ENCODE measurements at places on chromosomes 6 and 20.
A peak's percentile ranks its signal among the peaks of the same experiment; 100 is the strongest.

GRCh38 chr6:2034256-2034655 lies 211.1 kb downstream of the GMDS start:
- no peak for DNase-seq

DNA sequence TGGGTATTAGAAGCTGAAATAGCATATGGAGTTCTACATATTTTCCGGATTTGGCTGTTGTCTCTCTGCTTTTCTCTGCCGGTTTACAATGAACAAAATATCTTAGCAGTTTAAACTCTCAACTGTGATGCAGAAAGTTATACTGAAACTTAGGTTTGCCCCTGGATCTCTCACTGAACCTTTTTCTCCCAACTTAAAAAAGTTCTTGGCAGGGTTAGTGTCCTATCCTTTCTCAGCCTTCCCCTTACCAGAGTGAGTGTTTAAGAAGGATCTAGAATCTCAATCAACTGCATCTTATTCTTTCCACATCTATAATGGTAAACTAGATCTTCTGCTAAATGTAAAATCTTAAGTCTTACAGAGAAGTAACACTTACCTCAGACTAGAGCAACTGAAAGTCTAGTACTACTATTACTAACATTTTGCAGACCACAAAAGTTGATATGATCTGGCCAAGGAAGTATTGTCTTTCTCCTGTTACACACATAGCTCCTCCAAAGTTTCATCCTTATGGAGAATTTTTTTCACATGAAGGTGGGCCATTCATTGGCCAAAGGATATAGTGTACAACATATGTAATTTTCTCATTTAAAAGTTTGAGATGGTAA lies 392.3 kb upstream of the RUNX2 start:
- no peak for DNase-seq

DNA sequence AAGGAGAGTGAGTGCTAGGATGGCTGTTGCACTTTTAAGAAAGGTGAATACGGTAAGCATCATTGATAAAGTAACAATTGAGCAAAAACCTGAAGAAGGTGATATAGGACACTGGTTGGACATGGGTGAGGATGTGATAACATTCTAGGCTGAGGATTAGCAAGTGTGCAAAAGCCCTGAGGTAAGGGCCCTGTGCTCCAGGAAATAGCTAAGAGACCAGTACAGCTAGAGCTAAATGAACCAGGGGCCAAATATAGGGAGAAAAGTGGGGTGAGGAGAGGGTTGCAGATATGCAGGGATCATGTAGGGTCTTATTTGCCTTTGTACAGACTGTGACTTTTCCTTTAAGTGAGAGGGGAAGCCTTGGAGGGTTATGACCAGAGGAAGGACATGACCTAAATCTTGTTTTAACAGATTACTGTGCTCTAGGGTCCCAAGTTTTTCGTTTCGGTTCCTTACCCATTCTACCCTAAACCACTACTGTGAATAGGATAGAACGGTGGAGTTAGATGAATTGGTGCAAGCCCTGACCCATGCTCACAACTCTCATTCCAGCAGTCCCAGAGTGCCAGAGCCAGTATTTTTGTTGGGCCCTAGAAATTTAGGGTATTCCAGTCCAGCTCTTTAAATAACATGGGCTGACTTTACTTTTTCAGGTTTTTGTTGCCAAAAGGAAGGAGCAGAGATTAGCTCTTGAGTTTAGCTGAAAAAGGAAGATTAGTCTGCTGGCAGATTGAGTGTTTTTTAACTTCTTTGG lies 10.7 kb downstream of the MAPK14 start:
- no peak for DNase-seq

GRCh38 chr6:124962639-124963415 lies 590 bp downstream of the RNF217 start:
- DNase-seq, result peak; percentile 40

GRCh38 chr20:35111141-35111888 lies 18.7 kb upstream of the TRPC4AP start:
- peak; percentile 87 for DNase-seq

GRCh38 chr6:169188475-169188874 lies 65.2 kb downstream of the THBS2 start:
- peak; percentile 65 for DNase-seq

DNA sequence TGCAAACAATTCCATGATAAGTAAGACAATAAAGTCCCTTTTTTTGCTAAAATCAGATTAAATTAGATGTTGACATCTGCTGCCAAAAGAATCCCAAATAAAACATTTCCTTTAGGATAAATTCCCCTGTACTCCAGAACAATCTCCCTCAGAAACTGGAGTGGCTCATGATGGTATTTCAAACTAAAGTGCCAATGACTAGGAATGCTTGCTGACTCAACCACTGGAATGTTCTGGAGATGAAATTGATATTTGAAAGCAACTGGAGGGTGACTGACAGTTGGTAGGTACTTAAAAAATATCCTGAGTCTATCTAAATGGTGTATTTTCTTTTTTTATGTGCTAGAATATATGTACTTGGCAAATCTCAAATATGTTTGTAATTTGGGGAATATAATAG lies 350.1 kb upstream of the TSHZ2 start:
- DNase-seq, result peak; percentile 44

- no peak for DNase-seq
These were observed 35.6 kb downstream of the TBC1D7 start for GRCh38 chr6:13292774-13293173.

- peak; percentile 96 for DNase-seq
These were observed 5.5 kb downstream of the MANBAL start for GRCh38 chr20:37295001-37295400.

DNA sequence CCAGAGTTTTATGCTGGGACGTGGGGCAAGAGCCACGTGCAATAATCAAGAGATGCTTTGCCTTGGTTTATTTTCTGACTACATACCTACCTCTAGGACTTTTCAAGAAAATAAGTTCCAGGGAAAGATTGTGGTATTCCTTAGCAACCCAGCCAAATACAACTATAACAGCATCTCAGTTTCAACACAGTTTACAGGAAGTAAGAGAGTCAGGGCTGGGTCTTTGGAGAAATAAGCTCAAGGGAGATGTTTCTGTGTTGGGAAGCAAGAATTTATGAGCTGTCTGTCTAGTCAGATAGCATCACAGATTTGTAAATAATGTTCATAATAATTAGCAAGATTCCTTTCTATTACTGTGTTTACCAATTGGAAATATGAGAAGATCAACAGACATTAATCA lies 35.1 kb downstream of the MAP3K5 start:
- peak; percentile 6 for DNase-seq

DNA sequence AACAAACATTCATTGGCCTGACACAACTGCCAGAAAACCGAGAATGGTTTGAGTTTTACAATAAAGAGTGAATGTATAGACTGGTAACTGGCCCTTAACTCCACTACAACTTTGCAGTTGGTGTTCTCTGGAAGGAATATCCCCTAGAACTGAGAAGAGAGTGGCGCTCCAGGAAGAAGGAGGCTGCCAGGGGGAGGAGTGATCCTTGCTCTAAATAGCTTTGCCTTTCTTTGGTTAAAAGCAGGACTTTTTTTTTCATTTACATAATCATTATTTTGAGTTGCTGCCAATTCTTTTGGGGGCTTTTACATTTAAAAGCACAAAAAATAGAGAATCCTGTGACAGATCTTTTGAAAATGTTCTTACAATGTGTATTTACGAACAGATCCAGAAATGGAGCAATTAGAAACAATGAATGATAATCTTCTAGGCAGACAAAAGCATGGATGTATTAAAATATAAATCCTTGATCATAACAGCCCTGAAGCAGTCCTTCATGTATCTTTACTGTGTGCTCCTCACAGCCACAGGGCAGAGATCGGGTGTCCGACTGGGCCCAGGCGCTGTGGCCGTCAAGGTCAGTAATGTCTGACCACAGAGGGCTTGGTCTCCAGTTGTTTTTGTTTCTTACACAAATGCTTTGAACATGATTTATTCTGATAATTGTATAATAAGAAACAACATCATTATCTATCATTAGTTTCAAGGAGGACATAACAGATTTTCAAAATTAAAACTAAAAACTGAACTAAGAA lies 612.2 kb downstream of the HDGFL1 start:
- no peak for DNase-seq

DNA sequence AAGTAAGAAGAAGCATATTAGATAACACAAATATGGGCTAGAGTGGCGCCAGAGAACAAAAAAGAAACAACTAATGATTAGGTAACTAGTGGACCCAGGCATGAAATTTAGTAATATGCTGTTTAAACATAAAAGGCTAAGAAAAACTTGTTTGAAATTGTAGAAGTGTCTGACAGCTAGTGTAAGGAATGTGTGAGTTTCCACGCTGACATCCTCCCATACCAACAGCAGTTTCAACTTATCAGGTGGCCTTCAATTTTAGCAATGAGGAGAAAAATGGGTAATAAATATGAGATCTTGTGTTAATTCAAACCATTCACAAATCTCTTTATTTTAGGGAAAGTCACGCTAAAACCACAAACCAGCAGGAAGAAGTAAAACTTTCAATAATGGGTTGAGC lies 440.2 kb upstream of the FLRT3 start:
- peak; percentile 23 for DNase-seq

- DNase-seq, result no peak
These were observed 38.2 kb upstream of the TIAM2 start for GRCh38 chr6:154956771-154957522.

- DNase-seq, result no peak
These were observed 12.3 kb upstream of the ASF1A start for GRCh38 chr6:118881440-118882313.

DNA sequence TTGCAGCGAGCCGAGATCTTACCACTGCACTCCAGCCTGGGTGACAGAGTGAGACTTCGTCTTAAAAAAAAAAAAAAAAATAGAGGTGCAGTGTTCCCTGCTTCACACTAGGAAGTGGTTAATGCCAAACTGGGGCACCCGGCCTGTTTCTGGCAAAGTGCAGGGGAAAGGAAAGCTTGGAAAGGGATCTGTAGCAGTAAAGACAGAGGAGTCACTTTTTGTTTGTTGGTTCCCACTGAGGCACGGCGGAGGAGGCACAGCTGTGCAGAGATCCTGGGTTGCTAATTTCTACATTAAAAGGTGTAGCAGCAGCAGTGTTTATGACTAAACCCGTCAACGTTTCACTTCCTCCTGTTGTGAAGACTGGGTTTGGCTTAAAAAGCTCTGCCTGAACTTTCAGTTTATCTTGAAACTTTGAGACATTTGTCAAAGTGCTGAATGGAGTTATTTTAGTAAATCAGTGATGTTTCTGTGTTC lies 125.6 kb downstream of the CARMIL1 start:
- DNase-seq, result no peak

- no peak for DNase-seq
These were observed 50.5 kb upstream of the GCM1 start for GRCh38 chr6:53199156-53199555.

- DNase-seq, result no peak
These were observed 21.6 kb downstream of the MGME1 start for GRCh38 chr20:17990278-17990972.

- no peak for DNase-seq
These were observed 45.0 kb upstream of the KIF25 start for GRCh38 chr6:167952512-167952859.

- DNase-seq, result no peak
These were observed 89.8 kb upstream of the ATXN1 start for GRCh38 chr6:16851044-16851540.

- DNase-seq, result no peak
These were observed 32.5 kb downstream of the TOP1 start for GRCh38 chr20:41061155-41061554.

DNA sequence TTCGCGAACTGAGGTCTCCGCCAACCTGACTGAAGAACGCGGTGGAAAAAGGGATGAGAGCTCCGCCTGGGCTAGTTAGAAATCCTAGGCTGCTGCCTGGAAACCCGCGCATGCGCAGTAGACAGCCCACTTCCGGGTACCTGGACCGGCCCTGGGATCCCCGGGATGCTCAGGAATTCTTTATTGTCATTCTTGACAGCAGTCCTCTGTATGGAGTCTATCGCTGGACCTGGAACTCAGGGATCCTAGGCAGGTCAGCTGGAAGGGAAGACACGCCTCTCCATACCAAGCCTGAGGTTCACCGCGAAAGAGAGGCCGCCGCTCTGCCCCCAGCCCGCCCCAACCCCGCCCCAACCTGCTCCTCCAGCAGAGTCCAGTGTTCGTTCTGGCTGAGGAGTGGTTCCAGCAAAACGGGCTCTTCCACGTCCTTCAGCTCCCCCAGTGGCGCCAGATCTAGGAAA lies 1379.2 kb upstream of the DEFB115 start:
- no peak for DNase-seq

DNA sequence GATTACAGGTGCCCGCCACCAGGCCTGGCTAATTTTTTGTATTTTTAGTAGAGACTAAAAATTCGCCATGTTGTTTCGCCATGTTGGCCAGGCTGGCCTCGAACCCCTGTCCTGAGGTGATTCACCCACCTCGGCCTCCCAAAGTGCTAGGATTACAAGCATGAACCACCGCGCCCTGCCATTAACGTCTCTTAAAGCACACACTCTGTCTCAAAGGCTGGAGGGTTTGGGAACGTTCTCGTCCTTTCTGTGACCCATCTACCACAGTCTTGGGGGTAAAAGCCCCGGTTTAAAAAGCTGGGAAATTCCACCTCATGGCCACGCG lies 57.8 kb upstream of the ARID1B start:
- DNase-seq, result no peak

GRCh38 chr6:106161311-106161874 lies 75.3 kb downstream of the PRDM1 start:
- DNase-seq, result no peak

- DNase-seq, result no peak
These were observed 238.1 kb upstream of the TAB2 start for GRCh38 chr6:149079456-149079855.

- DNase-seq, result peak; percentile 88
These were observed 36.4 kb downstream of the HLA-DPB1 start for GRCh38 chr6:33112148-33112547.

DNA sequence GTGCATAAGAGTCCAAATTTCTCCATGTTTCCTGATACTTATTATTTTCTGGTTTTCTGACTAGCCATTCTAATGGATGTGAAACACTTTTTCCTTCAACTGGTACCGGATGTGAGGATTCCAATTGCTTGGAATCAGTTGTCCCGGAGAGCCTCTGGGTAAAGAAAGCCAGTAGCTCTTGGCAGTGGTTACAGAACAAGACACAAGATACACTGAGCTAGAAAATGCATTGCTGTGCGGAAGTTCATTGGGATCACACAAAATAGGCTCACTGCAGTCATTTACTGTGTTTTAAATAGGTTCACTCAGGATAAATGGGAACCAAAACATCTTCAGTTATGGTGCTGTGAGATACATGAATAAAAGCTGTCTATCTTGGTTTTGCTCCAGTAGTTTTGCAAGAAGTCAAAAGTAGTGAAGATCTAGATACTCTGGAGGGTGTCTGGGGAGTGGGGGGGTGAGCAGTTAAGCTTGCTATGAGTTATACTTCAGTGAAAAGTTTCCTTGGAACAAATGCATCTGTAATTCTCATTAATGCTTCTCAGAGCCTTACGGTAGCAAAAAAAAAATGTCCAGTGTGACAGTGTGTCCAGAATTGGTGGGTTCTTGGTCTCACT lies 54.4 kb upstream of the RNF182 start:
- no peak for DNase-seq

GRCh38 chr6:105816847-105817246 lies 269.3 kb upstream of the PRDM1 start:
- DNase-seq, result no peak

DNA sequence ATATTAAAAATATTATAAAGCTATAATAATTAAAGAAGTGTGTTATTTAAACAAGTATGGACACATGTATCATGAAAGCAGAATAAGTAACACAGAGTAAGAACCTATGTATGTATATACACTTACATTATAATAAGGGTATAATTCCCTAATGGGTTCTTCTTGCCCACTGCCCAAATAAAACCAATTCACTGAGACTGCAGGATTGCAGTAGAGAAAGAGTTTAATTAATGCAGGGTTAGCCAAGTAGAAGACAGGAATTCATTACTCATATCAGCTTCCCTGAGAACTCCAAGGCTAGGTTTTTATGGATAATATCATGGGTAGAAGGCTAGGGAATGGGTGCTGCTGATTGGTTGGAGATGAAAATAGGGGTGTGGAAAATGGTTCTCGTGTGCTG lies 53.8 kb upstream of the SAMD3 start:
- no peak for DNase-seq

Measured in AG08395 (cell line).